Amniotic epithelial cell (primary cell): ENCODE measurements at places on chromosomes 5 and 9.
A peak's percentile ranks its signal among the peaks of the same experiment; 100 is the strongest.

DNA sequence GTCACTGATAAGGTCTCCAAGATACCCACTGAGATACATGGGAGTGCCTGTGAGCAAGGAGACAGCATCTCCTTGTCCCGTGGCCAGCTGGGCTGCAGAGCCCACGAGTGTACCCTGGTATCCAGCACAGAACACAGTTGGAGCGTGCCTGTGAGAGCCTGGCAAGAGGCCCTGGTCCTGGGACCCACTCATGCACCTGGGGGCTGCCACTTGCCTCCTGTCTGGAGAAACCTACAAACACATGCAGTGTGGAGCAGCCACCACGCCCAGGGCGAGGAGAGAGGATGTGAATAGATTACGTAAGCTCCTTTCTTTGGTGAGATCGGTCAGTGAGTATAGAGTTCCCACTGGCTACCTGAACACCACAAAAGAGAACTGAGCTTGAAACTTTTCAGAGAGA, 88.3 kb downstream of the CTNND2 start:
- no peak for DNase-seq

DNA sequence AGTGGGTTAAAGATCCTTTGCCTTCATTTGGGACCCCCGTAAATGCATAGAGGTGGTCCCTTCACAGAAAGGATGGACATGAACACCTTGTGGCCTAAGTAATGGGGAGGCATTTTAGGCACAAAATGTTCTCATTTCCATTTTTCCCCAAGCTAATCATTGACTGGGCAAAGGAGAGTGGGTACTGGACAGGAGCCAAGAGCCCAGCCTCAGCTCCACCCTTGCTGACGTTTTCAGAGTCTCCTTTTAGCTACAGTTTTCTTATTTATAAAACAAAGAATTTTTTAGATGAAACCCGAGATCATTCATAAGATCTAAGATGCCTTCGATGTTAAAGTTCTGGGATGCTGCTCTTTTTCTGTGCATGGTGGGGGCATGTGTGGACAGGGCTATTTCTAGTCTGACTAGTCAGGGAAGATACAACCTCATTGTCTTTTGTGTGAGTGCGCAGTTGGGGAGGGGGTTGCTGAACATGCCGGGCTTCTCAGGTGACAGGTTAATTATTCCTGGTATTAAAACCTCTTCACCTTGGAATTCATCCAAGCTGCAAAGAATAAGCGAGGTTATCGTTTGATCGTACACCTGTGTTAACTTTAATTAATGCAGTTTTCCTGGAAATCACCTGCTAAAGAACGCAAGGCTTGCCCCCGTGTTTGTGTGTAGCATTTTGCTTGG, 48.4 kb downstream of the ADAMTS16 start:
- no peak for DNase-seq

- no peak for DNase-seq
These were observed 47.4 kb downstream of the FBXL7 start for GRCh38 chr5:15547261-15547839.

DNA sequence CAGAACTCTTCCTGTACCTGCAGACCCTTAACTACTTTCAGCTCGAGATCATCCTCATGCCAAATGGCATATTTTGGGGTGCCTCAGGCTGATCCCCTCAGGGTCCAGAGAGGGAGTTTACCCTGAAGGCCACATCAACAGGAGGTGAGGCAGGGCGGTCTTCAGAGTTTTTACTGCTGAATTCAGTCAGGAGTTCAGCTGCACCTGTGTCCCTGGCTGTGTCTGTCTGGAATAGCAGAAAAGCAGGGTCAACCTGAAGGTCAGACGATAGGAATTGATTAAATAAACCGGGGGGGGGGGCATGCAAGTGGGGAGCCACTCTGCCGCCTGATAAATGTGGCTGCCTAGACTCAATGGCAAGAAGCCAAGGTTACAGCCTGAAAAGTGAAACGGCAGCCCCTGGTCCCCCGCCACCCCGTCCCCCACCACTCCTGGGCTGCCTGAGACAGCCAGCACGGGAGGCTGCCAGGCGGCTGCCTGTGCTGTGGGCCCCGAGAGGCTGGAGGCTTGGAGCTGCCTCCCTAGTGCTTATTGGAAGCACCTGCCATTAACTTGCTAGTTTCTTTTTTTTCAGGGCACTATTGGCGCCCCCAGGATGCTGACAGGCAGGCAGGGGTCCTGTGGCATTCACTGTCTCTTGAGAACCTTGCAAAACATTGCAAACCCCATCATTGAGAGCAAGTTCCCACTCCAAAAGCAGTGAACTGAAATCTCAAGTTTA, 182.7 kb upstream of the PPP1R26 start:
- no peak for DNase-seq

GRCh38 chr5:65103756-65104440, 335.2 kb downstream of the CWC27 start:
- DNase-seq = peak; percentile 37

DNA sequence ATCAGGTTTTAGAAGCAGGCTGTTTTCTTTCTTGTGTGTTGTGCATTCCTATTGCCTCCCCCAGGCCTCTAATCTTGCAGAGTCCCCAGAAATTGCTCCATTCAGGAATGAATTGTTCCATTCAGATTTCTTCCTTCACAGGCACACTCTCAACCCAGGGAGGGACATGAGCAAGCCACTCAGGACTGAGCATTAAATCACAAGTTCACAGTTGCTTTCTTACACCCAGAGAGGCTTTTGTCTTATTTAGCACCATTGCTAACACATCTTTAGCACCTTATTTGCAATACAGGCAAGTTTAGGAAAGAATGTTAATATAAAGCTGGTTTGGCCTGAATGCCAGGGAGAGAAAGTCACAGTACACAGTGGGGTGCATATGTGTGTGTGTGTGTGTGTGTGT, 221.4 kb downstream of the RAB3C start:
- DNase-seq = no peak

DNA sequence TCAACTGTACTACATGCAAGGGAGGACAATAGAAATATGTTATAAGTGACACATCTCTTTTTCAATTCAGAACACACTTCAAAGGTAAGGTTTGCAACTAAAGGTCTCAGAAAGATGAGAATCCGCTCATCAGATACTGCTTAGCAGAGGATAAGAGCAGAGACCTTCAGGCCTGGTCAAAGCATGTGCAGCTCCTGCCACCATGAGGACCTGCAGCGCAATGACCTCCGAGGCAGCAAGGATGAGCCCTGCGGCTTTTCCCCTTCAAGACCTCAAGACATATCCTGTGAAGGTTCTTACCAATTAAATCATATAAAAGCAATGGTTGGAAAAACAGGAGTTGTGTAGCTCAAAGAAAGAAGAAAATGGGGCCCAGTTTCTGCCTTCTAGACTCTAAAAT, 135.8 kb downstream of the TRIM36 start:
- no peak for DNase-seq

DNA sequence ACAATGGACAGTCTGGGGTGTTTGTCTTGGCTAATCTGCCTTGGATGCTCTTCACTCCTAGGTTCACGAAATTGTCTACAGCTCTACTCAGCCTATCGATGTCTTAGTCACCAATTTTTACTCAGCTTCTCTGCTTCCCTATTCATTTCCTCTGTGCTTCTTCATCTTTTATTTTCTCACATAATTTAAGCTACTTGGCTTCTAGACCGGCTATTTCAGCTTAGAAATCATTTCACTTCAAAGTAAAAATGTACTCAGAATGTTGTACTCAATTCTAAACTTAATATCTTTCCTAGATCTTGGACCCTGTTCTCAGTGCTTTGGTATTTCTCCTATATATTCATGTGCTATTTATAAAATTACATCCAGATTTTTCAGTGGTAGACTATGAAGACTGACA, 430.0 kb upstream of the FTMT start:
- DNase-seq = no peak

DNA sequence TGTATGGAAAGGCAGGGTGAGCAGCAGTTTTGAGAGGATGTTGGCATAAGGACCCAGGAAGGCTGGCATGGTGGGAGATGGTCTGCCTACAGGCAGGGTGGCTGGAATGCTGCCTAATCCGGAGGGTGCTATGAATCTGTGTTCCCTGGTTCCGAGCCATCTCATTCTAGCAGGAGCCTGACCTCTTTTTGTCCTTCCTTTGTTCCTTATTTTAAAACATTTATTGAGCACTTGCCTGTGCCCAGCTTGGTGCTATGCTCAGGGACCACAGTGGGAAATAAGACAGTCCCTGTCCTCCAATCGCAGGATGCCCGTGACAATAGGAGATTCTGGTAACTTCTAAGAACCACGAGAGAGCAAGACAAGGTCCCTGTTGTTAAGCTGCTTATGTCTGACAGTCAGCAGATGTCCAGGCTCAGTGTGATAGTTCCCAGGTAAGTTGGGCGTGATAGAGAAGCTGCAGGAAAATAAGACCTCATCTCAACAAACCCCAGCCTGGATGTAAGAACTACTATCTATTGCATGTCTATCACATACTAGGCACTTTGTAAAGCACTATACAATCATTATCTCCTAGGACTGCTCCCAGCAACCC, 9.1 kb upstream of the ZBTB34 start:
- DNase-seq = no peak

- no peak for DNase-seq
These were observed 375.8 kb downstream of the ZNF608 start for GRCh38 chr5:124370601-124371000.

DNA sequence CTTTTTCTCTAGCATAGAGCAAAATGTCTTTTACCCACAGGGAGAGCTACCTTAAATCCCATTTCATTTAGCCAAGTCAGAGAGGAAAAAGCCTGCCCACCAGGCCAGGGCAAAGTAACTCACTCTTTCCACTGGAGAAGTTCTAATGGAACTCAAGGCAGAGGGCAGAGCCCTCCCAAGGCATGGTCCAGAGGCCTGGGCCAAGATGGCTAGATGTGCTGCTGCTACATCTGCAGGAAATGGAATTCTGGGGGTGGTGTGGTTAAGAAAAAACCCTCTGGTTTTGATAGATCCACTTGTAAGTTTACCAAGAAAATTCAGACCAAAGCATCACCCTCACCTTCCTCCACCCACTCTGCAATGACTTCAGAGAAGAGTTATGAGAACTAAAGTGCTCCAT, 37.3 kb downstream of the CSF2 start:
- DNase-seq = no peak

- DNase-seq = no peak
These were observed 21.1 kb upstream of the ZNF622 start for GRCh38 chr5:16486711-16487111.

DNA sequence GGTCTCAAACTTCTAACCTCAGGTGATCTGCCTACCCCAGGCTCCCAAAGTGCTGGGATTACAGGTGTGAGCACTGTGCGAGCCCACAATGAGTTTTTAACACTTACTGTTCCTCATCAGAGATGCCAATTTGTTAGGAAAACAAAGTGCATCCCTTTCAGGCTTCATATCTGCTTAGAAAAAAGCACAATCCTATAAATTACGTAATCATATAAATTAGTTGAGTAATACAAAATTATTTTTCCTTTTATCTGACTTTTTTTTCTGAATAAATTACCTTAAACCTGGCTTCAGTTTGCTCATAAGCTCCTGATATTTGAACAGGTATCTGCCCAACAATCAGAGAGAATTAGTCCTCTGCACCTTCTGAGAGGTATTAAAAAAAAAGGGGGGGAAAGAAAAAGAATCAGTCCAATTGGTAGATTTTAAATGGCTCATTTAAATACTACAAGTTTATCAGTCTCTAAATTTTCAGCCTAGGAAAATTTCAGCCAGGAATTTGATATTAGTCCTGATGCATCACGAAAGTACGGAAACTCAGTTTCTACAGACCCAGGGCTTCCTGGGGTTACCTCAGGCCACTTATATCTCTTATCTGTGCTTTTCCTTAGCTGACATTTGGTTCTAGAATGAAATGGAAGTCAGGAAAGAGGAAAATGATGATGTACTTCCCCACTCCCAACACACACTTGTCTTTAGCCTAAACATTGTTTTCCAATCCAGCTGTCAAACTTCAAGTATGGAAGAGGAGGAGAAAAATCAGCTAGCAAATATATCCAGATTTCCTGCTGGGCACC, 26.8 kb downstream of the ITGA1 start:
- no peak for DNase-seq

GRCh38 chr5:116654925-116655324, 80.3 kb upstream of the SEMA6A start:
- no peak for DNase-seq

GRCh38 chr5:39015743-39016586, 58.2 kb downstream of the RICTOR start:
- peak; percentile 77 for DNase-seq

DNA sequence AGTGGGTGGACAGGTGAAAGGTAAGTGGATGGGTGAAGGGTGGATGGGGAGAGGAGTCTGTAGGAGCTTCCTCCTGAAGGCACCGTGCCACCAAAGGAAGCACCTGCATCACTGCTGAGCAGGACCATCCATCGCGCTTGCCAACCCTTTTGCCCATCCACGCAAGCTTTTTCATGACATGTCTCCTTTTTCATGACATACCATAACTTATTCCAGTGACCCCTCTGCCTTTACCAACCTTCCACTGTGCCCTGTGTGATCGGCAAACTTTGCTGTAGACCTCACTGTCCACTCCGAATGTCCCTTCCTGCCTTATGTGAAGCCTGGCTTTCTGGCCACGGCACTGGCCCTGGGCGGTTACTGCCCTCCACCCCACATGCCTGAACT, 13.4 kb downstream of the FLT4 start:
- DNase-seq = no peak

DNA sequence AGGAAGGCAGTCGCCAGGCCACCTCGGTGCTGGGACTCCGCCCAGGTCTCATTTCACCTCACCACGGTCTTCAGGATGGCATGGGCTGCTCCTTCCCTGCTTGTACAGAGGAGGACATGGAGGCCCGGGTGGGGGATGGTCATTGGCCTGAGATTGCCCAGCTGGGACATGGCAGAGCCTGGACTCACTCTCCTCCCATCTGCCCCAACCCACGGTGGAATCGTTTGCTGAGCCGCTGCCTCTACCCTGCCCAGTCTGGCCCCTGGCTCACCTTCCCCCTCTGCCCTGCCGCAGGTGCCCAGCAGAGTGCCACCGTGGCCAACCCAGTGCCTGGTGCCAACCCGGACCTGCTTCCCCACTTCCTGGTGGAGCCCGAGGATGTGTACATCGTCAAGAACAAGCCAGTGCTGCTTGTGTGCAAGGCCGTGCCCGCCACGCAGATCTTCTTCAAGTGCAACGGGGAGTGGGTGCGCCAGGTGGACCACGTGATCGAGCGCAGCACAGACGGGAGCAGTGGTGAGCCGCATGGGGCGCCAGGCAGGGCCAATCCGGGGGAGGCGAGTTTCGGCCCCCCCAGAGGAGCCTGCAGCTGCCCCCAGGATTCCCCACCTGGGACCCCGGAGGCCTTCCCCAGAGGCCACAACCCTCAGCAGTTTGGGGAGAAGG, 36.7 kb downstream of the HK3 start:
- DNase-seq = no peak

GRCh38 chr9:123167474-123167873, 100.9 kb downstream of the STRBP start:
- DNase-seq = no peak

GRCh38 chr9:117400171-117400570, 14.7 kb downstream of the ASTN2 start:
- DNase-seq = no peak

- DNase-seq = no peak
These were observed 105.0 kb downstream of the SLC28A3 start for GRCh38 chr9:84235511-84235910.

DNA sequence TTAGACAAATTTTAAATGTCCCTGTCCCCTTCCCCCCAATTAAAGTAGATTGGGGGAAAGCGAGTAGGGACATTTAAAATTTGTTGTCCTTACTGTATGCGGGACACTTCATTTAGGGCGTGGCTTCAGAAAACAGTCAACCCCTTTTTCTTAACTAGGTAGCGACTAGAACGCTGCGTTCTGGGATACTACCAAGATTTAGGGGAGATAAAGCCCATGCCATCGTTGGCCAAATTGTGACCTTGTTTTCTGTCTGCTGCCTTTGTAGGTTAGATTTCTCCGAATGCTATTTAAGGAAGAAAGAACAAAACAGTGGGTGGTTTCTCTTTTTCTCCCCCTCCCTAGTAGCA, 1.2 kb downstream of the CKS2 start:
- DNase-seq = no peak

- DNase-seq = peak; percentile 15
These were observed 3.0 kb downstream of the C8G start for GRCh38 chr9:136947955-136948510.
